Fibroblast of skin of right quadriceps (primary cell): ENCODE measurements at places on chromosomes 6 and 20.
A peak's percentile ranks its signal among the peaks of the same experiment; 100 is the strongest.

GRCh38 chr6:42012501-42013133 is 37.7 kb upstream of the TAF8 start:
- no peak for DNase-seq

DNA sequence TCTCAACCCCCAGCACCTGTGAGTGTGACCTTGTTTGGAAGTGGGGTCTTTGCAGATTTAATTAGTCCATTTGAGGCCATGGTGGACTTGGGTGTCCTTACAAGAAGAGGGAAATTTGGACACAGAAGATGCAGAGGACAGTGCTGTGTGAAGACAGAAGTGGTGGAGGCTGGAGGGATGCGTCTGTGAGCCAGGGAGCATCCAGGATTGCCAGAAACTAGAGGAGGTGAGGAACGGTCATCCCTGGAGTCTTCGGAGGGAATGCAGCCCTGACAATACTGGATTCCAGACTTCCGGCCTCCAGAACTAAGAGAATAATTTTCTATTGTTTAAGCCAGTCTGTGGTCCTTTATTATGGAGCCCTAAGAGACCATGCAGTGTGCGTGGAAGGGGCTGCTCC is 22.9 kb upstream of the NPBWR2 start:
- DNase-seq = no peak

- DNase-seq = no peak
Observed at GRCh38 chr6:157099912-157100593, 223.3 kb downstream of the TMEM242 start.

DNA sequence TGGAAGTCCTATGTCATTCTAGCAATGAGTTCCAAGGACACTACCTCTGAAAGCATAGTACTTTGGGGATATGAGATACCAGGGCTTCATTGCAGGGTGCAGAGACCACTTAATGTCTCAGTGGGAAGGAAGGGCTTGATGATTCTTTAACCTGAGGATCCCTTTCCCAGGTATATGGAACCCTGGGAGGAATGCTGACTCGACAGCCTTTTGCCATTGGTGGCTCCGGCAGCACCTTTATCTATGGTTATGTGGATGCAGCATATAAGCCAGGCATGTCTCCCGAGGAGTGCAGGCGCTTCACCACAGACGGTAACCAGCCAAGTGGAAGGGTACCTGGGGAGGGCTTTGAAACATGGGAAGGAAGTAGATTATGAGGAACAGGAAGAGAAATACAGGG is 4.2 kb downstream of the PSMB9 start:
- DNase-seq = no peak

DNA sequence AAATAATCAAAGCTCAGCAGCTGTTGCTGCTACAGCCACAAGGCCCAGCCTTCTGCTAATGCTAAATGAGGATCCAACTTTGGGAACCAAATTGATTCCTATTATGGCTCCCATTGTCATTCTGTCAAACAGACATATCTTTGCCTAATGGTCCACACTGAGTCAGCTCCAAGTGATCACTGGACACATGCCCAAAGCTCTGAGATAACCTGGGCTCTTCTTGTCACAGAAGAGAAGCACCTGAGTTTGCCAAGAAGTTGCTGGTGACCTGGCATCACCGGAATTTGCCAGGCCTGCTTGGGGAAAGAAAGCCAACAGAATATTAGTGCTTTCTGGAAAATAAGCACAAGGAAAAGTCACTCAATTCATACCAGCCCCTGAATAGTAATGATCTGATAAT is 5.8 kb downstream of the TNFRSF21 start:
- no peak for DNase-seq

DNA sequence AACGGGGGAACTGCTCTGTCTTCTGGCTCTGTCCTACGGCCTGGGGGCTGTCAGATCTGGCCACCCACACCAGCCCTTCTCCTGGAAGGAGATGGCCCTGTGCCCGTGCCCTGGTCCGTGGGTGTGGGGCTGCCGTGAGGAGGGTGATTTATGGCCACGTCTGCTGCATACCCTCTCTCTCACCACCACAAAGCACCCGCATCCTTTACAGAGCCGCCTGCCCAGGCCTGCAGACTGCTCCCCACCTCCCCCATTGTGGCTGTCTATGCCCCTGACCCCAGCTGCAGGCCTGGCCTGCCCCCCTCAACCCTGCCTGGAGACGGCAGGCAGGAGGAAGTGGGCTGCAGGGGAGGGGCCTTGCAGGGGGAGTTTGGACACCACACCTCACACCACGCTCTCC is 72.7 kb upstream of the GATA5 start:
- no peak for DNase-seq

DNA sequence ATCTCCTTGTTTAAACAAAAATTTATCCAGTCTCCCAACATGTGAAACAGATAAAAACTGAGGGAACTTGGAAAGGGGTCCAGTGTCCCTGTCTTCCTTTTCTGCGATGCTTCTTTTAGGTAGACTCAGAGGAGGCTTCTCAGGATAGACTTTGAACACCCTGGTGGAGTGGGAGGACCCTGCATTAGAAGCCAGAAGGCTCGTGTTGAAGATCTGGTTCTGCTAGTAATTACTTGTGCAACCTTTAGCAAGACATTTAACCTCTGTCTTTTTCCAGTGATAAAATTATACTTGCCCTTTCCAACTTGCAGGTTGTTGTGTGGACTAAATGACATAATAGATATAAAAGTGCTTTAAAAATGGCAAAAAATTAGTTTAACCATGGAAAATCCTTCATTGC is 67.1 kb upstream of the PREP start:
- no peak for DNase-seq

- peak; percentile 53 for DNase-seq
Observed at GRCh38 chr6:168937054-168937453, 316.6 kb downstream of the THBS2 start.

GRCh38 chr20:9332791-9333479 is 181.5 kb upstream of the LAMP5 start:
- no peak for DNase-seq

- DNase-seq = peak; percentile 75
Observed at GRCh38 chr6:13813621-13814175, 659 bp downstream of the MCUR1 start.

DNA sequence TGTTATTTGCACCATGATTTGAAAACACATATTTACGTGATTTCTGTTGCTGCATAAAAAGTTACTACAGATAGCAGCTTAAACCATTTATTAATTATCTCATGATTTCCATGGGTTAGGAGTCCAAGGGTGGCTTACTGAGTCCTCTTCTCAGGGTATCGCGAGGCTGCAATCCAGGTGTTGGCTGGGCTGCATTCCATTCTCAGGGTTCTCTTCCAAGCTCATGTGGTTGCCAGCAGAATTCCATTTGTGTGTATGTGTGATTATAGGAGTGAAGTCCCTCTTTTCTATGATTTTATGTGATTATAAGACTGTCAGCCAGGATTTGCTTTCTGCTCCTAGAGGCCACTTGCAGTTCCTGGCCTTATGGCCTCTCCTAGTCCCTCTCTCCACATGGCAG is 135.1 kb downstream of the FAM83B start:
- DNase-seq = peak; percentile 86

- DNase-seq = peak; percentile 55
Observed at GRCh38 chr6:156776470-156776839, 723 bp upstream of the ARID1B start.

DNA sequence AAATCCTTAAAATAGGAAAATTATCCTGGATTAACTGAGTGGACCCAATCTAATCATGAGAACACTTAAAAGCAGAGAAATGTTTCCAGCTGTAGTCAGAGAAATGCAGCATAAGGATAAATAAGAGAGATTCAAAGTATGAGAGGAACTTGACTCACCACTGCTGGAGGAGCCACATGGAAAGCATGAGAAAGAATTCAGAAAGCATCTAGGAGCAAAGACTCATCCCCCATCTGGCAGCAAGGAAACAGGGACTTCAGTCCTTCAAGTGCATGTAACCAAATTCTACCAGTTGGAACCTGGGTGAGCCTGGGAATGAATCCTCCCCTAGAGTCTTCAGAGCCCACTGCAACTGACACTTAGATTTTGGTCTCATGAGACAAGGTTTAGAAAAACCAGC is 33.7 kb downstream of the RNF146 start:
- peak; percentile 91 for DNase-seq

DNA sequence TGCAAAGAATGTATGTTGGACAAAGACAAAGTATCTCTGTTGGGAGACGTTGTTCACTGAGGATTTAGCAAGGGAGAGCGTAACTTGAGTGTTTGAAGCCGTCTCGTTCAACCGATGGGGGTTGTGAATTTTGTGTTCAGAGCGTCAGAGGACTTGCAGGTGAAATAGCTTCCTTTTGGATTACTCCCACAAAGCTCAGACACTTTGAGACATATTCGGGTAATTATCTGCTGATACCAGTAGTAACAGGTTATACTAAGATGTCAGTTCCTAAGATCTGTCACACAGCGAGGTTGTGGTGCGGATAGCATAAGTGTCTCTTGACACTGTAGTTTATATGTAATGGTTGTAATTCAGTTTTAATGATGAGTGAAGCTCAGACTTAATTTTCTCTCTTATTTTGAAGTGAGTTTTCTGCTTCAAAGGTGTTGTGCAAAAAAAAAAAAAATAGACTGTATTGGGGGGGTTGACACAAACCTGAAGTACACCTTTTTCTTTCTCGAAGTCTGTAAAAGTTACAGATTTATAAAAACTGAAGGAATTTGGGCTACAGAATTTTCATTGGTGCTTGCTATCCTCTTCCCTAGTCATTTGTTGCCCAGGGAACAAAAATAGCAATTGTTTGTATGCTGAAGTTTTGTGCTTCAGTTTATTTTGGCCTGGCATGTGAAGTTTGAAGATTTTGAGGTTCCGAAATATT is 1.7 kb downstream of the ASXL1 start:
- DNase-seq = no peak

GRCh38 chr6:37689381-37689780 is 8.3 kb downstream of the MDGA1 start:
- DNase-seq = no peak

GRCh38 chr6:126026001-126026400 is 39.7 kb downstream of the TRMT11 start:
- no peak for DNase-seq

GRCh38 chr6:148432462-148433195 is 90.0 kb downstream of the SASH1 start:
- no peak for DNase-seq

GRCh38 chr6:119960036-119960435 is 610.5 kb upstream of the MAN1A1 start:
- no peak for DNase-seq

DNA sequence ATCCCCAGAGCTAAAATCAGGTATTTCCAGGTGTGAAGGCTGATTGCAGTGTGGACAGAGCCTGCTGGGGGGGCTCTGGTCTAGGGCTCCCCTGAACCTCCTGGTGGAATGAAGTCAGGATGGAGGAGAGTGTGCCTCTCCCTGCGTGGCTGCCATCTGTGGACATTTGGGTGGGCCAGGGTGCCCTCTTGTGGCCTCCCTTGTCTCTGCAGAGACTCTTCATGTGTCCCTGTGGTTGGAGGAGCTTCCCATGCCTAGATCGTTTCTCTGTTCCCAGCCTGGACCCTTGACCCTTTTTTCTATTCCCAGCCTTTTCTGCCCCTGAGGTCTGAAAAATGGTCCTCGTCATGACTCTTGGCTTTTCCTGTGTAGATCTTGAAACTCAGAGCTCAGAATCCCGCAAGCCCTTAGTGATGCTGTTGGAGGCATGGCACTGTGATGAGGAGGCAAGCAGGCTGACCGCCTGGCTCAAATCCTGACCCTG is 9.9 kb upstream of the PSMF1 start:
- peak; percentile 23 for DNase-seq

GRCh38 chr6:6884916-6885315 is 222.8 kb upstream of the RREB1 start:
- DNase-seq = no peak

DNA sequence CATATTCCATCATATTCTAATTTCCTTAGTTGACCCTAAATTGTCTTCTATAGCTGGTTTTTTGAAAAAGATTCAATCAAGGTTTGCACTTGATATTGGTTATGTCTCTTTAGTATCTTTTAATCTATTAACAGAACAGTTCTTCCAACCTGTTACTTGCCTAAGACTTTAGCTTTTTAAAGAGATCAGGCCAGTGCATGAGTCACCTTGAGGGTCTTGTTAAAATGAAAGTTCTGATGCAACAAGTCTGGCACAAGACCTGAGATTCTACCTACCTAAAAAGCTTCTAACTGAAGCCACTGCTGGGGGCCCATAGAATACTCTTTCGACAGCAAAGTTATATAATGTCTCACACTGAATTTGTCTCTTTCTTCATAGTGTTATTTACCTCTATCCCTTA is 3.2 kb downstream of the USP45 start:
- DNase-seq = peak; percentile 22

DNA sequence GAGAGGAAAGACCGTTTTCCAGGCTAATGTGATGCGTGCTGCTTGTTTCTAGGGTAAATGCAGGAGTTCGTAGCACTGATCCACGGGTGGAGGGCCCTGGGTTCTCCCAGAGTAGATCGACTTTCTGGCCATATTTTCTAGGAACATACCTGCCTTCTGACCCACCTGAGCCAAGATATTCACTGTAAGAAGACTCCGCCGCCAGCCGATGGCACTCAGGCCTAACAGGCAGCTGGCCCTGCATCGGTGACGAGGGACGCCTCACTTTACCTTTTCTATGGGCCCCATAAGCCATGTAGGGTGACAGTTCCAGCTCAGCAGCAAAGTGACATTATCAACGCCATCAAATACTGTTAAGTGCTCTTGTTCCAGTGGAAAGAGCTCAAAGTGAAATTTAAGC is 30.2 kb upstream of the FRMD1 start:
- no peak for DNase-seq

GRCh38 chr20:6492271-6493055 is 275.0 kb upstream of the BMP2 start:
- DNase-seq = no peak

DNA sequence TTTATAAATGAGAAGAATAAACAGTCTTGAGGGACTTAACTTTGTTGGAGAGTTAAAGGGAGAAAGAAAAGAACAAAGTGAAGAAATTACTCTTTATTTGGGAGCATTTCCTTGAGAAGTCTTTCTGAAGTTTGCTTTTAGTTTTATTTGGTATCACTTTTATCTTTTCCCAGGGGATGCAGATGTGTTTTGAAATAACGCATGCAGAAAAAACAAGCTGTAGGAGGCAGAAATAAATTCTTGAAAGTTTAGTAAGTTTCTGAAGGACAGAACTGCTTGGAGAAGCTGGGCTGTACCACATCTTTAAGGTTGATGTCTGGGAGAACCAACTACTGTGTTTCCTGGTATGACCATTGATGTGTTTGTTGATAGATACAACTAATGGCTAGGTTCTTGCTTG is 75.0 kb downstream of the PLCB4 start:
- no peak for DNase-seq

- no peak for DNase-seq
Observed at GRCh38 chr6:137261761-137262160, 42.6 kb upstream of the IFNGR1 start.

DNA sequence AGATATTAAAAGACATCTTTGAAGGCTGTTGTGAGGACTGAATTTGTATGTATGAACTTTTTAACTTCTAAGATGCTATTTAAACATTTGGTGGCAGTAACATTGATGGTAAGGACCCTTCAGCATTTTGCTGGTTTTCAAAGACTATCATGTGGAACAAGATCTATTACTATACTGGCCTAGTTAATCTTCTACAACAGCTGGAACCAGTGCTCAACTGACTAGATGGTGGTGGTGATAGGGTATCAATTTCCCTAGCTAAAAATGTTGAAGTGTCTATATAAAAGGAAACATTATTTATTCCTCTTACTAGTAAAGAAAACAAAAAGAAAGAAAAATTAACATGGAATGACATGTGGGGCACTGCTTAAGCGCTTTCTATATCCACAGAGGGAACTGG is 195.7 kb downstream of the TASP1 start:
- no peak for DNase-seq
